ENCODE measurements at places on chromosomes 2 and 18.

DNA sequence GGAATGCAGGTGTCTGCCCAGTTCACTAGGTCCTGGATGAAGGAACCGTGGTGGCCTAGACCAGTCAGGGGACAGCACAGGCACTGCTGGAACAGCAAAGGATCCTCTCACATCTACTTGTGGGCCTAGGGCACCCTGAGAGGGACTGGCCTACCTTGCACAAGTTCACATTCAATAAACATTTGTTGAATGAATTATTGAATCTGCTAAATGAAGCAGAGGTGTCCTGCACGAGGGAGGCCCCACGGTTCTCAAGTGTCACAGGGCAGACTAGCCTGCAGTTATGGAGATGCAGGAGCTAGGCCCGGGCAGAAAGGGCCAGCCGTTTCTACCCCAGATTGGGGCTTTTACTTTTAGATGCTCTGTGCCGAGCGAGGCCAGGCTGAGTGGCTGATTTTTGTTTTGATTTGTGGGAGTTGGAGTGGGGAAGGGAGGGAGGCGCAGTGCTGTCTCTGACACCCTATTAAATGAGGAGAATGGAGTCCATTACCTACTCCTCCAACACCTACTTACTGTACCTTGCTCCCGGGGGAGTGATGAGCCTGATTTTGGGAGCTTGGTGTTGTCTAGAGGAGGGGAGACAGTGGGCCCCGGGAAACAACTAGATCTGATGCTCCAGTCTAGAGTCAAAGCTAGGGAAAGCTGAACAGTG, 18.4 kb downstream of the SH2D6 start:
- no peak for DNase-seq

DNA sequence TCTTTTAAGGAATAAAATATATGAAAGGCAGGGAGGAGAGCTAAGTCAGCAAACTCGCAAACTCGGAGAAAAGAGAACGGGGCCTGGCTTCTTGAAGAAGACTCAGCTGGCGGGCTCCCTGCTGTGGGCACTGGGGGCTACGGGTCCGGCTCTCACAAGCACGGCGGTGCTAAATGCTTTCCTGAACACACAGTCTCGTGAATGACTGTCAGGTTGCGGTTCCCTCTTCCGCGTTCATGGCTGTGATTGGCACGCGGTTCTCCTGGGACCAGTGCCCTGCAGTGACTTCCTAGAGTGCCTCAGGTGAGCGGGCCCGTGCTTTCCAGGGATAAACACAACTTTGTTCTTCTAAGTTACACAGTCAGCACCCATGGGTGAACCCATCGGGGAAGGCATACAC, 208.4 kb downstream of the HDAC4 start:
- DNase-seq, result no peak

- DNase-seq, result no peak
Measured at GRCh38 chr2:18251486-18251885, 309.0 kb downstream of the RDH14 start.

GRCh38 chr2:166157578-166157977, 29.8 kb upstream of the SCN1A start:
- no peak for DNase-seq

- DNase-seq, result no peak
Measured at GRCh38 chr2:219003979-219004378, 10.8 kb upstream of the CRYBA2 start.

DNA sequence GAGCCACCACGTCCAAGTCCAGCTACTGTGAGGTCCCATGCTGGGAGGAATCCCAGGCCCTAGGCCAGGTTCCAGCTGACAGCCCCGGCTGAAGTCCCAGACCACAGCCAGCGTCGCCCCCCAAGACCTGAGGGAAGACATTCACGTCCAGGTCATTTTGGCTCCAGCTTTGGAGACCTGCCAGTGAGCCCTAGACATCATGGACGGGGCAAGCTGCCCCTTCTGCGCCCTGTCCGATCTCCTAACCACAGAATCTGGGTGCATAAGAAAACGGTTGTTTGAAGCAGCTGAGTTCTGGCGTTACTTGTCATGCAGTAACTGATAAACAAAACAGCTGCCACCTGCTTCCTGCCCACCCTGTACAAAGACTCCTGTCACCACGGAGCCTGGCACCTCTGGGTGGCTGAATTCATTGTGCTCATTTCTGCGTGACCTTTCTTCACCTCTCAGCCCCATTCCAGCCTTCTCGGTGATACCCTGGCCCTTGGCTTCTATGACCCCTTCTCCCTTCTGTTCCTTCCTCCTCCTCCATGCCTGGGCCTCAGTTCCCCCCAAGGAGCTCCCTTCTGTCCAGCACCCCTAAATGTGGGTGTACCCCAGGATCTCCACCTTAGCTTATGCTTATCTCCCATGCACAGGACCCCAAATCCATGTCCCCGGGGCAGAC, 72.6 kb upstream of the SMAD7 start:
- DNase-seq, result no peak

DNA sequence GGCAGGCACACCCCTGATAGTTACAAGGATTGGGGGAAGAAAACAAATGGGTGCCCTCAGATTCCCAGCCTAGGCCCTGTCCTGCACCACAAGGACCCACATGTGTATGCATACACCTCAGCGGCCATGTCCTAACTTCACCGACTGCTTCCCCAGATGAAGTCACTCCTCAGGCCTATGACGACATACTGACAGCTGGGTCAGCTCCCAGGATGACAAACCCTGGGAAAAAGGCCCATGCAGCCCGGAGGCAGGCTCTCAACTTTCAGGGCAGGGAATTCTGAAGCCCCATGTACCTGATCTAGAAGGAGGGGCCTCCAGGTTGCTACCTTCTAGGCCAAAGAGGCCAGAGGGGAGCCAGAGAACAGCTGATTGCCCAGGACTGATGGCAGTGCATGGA, 11.0 kb upstream of the PLEKHM3 start:
- no peak for DNase-seq

DNA sequence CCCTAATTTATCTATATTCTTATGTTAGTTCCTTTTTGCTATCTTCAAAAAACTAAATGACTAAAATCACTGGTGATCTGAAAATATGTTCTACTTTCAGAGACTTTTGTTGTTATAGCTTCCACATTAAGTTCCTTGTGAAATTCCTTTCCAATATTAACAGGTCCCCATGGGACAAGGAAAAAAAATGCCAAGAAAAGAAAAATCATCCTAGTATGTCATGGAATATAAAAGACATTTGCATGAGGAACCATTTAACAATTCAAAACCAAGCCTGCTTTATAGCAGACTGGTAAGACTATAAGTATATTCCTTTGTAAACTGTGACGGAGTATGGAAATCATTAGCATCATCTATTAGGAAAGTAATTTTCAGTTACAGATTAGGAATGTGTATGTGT, 48.1 kb downstream of the COBLL1 start:
- no peak for DNase-seq

- no peak for DNase-seq
Measured at GRCh38 chr2:48756289-48756688, 765 bp upstream of the LHCGR start.

DNA sequence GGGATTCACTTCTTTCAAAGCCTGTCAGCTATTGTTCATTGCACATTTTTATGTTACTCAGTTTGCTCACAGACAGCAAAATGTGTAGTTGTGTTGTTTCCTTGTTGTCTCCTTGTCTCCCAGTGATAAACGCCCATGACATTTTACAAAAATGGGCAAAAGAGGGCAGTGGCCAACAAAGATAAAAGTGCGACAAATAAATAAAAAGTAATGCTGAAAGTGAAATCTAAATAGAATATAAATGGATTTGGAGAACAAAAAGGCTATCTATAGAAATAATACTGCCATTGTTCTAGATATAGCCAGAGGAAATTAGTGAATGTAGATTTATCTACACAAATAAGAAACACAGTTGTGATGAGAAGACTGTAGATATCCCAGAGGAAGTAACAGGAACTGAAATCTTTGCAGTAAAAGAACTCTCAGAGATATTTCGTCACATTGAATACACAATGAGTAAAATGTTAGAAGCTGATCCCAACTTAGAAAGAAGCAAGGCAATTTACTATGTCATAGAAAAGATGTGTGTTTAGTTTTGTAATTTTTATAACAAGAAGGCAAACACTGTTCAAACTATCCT, 1186.2 kb upstream of the FAM98A start:
- DNase-seq, result no peak

GRCh38 chr2:37201766-37202165, 5.5 kb downstream of the CEBPZOS start:
- no peak for DNase-seq

DNA sequence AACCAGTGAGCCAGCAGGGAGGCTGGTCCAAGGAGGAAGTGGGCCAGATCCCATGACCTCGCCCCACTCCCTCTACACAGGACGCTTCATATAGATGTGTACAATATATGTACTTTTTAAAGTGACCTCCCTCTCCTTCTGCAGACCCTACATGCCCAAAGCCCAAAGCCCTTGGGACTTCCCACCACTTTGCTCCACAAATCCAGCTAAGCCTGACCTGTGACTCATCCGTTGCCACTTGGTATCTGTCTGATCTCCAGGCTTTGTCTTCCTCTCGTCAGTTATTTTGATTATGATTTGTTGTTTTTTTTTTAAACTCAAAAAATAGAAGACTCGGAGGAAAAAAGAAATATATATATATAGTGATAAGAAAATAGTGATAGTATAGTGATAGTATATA, 470.8 kb downstream of the KCNJ3 start:
- no peak for DNase-seq

DNA sequence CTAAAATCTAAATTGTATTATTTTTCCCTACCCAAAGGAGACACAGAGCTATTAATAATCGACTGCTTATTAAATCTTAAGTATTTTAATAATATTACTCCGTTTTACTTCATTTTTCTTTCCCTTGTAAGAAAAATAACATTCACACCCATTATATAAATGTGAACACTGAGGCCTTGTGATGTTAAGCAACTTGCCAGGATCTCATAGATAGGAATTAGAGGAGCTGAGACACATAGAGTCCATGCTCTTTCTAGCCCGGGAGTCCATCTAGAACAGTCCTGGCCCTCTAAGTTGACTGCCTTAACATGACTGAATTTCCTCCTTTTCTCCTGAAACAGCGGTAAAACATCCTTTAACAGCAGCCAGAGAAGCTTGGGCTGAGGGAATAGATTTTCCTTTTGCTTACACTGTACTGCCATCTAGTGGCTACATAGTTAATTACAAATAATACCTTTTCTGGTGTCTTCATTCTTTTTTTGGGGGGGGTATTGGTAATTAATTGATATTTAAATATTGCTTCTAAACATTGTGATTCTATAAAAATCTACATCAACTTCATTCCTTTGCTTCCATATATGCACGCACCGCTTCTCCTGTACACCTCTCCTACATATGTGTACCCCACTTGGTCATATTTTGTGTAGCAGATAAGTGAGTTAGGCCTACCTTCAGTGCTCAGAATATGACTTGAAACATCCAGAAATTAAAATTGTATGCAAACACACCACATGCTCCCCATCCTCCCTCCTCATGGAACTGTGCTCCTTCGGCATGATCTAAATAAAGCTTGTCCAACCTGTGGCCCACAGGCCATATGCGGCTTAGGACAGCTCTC, 125.8 kb upstream of the HNMT start:
- DNase-seq, result no peak

DNA sequence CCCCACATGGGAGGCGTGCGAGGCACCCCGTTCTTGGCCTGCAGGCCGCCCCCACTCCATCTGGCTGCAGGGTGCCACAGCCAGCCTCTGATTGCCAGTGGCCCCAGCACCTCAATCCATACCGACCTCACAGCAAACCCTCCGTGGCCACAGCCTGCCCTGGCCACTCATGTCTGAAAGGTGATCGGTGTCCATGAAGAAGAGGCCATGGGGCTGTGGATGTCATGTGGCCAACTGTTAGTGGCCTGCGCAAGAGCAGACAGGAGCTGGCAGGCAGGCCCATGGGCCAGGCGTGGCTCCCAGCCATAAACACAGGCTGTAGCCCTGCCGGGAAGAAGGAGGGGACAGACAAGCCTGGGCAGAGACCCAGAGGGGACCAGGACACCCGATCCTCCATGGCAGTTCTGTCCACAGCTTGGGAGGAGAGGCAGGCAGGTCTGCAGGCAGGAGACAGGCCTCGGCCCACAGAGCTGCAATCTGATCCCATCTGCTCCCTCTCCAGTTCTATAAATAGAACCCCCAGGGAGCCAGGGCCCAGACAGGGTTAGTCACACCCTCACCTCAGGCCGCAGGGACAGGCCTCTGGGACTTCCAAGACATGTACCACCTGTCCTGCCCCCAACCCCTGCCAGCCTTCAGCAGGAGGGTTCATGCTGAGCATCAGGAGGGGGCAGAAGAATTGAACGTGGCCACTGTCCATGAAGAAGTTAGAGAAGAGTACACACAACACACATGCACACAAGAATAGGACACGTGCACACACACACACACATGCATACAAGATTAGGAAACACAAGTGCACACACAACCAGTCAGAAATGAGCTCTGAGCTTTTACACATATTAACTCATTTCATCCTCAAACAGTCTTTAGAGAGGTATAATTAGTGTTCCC, 16.9 kb downstream of the STEAP3 start:
- DNase-seq, result no peak

GRCh38 chr2:239288951-239289511, 111.8 kb downstream of the HDAC4 start:
- peak; percentile 42 for DNase-seq

DNA sequence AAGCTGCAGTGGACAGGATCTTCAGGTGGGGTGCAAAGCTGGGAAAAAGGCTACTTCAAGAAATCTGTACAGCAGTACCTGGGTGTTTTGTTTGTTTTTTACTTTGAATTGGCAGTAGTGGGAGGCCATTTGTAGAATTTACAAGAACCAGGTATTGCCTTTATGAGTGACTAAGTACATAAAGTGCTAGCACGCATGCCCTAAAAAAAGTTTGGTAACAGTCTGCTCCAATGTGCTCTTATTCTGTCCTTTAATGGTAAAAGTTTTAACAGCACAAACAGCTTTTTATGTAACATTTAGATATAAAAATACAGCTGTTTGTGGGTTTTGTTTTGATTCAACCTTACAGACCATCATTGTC, 17.2 kb downstream of the REV1 start:
- DNase-seq, result no peak

DNA sequence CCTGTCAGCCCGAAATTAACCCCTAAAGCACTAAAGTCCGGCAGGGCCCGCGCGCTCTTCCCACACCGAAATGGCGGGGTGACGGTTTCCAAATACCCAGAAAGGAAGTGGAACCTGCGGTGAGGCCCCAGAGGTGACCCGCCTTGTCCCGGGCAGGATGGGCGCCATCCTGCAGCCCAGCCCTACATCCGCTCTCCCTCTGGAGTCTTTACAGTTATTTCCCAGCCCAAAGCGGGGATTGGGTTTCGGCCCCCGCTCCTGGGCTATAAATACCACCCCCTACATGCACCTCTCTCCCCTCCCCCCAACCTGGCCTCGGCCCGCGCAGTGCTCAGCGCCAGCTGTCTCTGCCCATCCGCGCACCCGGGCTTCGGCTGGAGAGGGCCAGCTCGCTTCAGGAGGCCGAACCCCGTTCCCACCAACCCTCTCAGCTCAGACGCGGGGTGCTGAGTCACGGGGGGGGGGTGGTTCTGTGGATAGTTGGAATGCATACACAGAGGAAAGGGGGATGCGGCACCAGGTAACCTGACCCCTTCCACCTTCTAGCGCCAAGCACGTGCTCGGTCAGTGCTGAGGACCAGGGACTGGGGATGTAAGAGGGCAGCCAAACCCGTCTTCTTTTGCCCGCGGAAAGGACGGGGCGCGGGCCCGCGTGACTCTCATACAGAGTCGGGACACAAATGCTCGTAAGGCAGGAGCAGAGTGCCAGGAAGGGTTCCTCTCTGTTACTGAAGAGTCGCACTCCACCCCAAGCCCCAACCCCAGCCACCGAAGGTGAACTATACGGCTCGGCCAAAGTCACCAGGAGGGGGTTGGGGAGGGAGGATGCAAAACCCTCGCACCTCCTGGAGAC, at the start of gene TUBA4B:
Gene TUBA4B, plus strand, starts transcription at position 344 of the 853 bp plus-strand sequence. Its CDS starts 165 bp downstream, at position 509.
- DNase-seq, result peak; percentile 57
